ENCODE measurements at places on chromosomes 7 and 10.

- peak; percentile 52 for DNase-seq
Observed at GRCh38 chr10:34655286-34656170, 159.6 kb downstream of the PARD3 start.

GRCh38 chr7:25894002-25894901, 257.7 kb upstream of the NFE2L3 start:
- peak; percentile 39 for DNase-seq

- no peak for DNase-seq
Observed at GRCh38 chr10:61971003-61971325, 69.5 kb downstream of the ARID5B start.

GRCh38 chr10:21494191-21495001, 31.1 kb downstream of the SKIDA1 start:
- peak; percentile 32 for DNase-seq

GRCh38 chr10:6953271-6953801, 373.3 kb upstream of the PRKCQ start:
- no peak for DNase-seq

DNA sequence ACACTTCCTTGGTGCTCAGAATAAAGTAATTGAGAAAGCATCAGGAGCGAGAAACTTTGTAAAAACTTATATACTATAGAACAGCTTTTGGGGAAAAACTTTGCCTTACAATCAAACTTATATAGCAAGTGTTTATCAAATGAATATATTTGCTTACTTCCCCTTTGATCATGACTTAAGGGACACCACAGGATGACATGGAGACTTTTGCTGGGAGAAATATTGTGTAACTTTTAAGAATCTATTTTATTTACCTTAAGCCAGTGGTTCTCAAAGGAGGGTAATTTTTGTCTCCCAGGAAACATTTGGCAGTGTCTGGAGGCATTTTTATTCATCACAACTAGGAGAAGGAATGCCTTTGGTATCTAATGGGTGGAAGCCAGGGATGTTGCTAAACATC, 173.8 kb upstream of the HABP2 start:
- no peak for DNase-seq

GRCh38 chr10:47111329-47111862, 188.6 kb upstream of the GDF10 start:
- no peak for DNase-seq

DNA sequence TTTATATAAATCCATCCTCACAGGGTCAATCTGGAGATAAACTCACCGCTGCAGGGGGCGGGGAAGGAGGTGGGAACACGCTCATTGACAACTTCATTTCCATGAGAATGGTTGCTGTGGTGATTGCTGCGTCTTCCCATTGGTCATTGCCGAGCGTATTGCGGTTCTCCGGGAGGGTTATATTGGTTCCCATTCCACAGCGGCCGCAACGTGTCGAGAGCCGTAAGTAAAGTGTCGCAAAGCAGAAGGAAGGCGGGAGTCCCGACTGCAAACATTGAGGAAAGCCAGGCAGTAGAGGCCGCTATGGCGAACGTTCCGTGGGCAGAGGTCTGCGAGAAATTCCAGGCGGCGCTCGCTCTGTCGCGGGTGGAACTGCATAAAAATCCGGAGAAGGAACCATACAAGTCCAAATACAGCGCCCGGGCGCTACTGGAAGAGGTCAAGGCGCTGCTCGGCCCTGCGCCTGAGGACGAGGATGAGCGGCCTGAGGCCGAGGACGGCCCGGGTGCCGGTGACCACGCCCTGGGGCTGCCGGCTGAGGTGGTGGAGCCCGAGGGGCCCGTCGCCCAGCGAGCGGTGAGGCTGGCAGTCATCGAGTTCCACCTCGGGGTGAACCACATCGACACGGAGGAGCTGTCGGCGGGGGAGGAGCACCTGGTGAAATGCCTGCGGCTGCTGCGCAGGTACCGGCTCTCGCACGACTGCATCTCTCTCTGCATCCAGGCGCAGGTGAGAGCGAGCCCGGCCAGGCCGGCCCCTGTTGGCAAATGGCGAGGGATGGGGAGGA, at the start of gene KIFBP:
KIFBP (plus strand) TSS at position 274 of the 787 bp plus-strand sequence; CDS start at position 304, 30 bp downstream.
- DNase-seq, result peak; percentile 86

- DNase-seq, result no peak
Observed at GRCh38 chr7:47952224-47952623, 4.0 kb upstream of the PKD1L1 start.

All from activated T-cell treated with anti-CD3 and anti-CD28 coated beads, Interleukin-2, amount 50 U/mL, for 72 hours (primary cell).